ENCODE measurements at places on chromosomes 5 and 9. TPM values are rescaled to one million over a fixed set of nuclear protein-coding genes. Genes with fewer than 3 reads are reported as not detected.
A peak's percentile ranks its signal among the peaks of the same experiment; 100 is the strongest.

TNFSF8 gene
- total RNA-seq, result not detected

RC3H2 gene
- 43.7 TPM for total RNA-seq

DNA sequence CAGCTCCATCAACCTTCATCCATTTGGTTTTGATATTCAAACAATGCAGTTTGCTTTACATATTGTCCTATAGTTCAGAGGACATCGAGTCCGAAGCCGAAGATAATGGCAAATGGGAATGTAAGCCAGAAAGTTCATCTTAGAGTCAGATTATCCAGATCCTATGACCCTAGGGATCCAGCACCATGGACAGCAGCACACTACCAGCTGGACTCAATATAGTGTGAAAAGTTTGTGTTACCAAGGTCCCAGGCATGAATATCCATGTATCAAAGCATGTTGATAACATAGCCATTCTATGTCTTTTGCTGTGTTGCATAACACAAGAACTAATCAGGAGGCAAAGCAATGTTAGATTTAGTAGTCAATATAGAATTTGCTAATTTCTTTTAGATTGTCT, 46.3 kb downstream of the FSTL4 start:
- peak; percentile 71 for DNase-seq

GRCh38 chr5:41967401-41967800, 42.3 kb downstream of the FBXO4 start:
- no peak for DNase-seq

SNX24 gene
- 38.2 TPM for total RNA-seq

DNAJC25 gene
- total RNA-seq, result 16.1 TPM

DNA sequence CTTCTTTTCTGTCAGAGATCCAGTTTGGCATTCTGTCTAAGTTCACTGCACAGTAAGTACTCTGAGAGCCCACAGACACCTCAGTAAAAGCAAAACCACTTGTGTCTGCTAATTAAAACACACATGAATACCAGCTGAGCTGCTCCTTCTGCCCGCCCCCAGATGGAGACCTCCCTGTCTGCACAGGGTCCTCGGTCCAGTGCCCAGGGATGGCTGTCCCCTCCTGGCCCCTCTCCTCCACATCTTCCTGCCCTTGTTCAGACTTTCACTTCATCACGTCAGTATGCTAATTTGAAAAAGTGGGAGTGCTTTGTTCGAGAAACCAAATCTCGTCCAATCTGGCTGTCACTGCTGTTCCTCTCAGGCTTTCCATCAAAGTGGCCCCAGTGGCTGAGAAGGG, 43.5 kb downstream of the LIX1 start:
- no peak for DNase-seq

DNA sequence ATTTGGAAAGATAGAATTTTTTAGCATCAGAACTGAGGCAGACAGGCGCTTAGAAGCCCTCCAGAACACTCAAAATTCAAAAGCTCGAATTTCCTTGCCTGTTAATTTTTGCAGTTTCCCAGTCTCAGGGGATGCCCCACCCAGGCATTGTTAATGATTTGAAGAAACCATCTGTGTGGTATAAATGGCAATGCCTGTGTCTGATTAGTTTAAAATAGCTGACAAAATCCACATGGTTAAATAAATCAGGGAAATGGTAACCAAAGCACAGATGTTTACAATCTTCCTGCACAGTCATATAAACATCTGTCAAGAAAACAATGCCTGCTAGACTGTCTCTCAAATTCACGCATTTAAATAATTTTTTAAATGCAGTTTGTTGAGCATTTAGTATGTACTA, 185.2 kb upstream of the RGMB start:
- DNase-seq, result no peak

- DNase-seq, result no peak
Observed at GRCh38 chr5:125109293-125109692, 362.9 kb upstream of the ZNF608 start.

GRCh38 chr5:165104611-165105010, 1599.2 kb downstream of the MAT2B start:
- DNase-seq, result no peak

GRCh38 chr5:177535125-177535524, 18.4 kb upstream of the DDX41 start:
- no peak for DNase-seq

DNA sequence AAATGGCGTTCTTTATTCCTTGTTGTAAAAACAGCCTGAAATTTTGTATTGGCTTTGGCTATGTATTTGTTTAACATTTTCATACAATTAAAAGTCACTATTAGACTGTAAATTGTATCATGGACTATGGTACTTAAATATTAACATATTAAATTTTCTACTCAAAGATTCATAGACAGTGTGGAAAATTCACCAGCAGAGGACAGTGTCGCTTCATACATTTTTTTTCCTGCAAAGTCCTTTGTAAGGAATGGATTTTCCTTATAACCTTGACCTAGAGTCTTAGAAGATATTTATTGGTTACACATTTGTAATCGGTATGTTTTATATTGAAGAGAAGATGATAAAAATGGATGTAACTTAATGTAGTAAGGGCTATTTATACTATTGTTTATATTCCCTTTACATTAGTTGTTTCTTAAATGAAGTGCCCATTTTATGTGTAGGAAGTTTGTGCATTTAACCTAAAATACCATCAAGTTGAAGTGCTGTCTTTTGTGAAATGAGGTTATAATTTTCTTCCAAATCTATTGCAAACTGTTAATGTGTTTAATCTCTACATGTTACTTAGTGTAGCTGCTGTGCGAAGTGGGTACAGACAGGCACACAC, 150.1 kb downstream of the KDM4C start:
- peak; percentile 36 for DNase-seq

PROB1 gene
- total RNA-seq, result 0.63 TPM

- DNase-seq, result no peak
Observed at GRCh38 chr9:93649610-93650261, 73.4 kb downstream of the PHF2 start.

ANXA6 gene
- total RNA-seq, result 152 TPM

LRRC19 gene
- total RNA-seq, result 44.6 TPM

- DNase-seq, result no peak
Observed at GRCh38 chr9:99044827-99045226, 60.1 kb upstream of the TGFBR1 start.

DNA sequence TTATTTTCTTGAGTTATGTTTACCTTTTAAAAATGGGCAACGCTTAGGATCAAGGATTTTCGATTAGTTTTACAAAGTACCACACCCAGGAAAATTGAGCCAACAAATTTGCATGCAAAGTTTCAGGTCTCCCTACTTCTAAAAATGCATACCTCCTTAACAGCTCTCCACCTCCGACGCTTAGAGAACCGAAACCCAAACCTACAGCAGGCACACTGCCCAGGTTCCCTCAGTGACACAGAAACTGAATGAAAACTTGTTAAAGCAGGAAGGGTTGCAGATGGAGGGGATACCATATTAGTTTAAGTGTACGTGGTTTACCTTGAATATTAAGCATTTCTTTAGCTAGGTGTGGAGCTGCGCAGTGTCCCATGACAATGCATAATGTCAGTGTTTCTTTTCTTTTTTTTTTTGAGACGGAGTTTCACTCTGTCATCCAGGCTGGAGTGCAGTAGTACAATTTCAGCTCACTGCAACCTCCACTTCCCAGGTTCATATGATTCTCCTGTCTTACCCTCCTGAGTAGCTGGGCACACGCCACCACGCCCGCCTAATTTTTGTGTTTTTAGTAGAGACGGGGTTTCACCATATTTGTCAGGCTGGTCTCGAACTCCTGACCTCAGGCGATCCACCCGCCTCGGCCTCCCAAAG, 1.6 kb upstream of the SUB1 start:
- no peak for DNase-seq

- no peak for DNase-seq
Observed at GRCh38 chr5:149930749-149931574, 13.6 kb downstream of the PDE6A start.

- no peak for DNase-seq
Observed at GRCh38 chr9:120396418-120396817, 183.5 kb downstream of the CDK5RAP2 start.

- DNase-seq, result peak; percentile 82
Observed at GRCh38 chr5:170267431-170268152, 30.0 kb downstream of the LCP2 start.

PLCXD3 gene
- 2.2 TPM for total RNA-seq

DNA sequence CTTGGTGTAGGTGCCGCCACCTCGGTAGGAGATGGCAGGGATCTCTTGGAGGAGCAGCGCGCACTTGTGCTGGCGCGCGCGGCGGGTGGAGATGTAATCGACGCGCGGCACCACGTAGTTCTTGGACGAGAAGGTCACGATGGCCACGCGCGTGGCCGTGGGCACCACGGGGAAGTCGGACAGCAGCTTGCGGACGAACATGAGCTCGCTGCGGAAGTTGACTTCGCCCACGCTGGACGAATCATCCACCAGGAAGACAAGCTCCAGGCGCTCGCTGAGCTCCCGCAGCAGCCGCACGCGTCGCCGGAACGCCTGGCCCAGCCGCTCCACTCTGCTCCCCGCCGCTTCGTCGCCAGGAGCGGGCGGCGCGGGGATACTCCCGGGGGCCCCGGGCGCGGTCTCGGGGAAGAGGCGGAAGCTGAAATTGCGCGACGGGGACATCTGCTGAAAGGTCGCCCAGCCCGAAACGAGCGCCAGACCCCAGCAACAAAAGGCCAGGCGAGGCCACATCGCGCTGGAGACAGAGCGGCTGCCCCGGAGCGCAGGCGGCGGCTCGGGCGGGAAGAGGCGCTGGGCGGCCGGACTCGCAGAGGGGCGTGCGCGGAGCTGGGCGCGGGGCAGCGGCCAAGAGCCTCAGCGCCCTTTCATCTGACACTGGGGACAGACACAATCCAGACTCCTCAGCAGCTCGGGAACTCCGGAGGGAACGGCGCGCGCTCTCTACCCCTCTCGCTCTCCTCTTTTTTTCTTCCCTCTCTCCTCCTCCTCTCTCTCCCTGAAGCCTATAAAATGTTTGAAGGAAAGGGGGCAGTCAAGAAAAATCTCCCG, at the start of gene SVEP1:
SVEP1 (minus strand) TSS at position 708 of the 828 bp plus-strand sequence; CDS start at position 510, 198 bp downstream.
- peak; percentile 58 for DNase-seq

- DNase-seq, result peak; percentile 71
Observed at GRCh38 chr5:172852490-172853354, 18.7 kb downstream of the ERGIC1 start.

- DNase-seq, result no peak
Observed at GRCh38 chr5:67020096-67020615, 176.4 kb downstream of the CD180 start.
